ENCODE measurements at places on chromosomes 13 and 19.

DNA sequence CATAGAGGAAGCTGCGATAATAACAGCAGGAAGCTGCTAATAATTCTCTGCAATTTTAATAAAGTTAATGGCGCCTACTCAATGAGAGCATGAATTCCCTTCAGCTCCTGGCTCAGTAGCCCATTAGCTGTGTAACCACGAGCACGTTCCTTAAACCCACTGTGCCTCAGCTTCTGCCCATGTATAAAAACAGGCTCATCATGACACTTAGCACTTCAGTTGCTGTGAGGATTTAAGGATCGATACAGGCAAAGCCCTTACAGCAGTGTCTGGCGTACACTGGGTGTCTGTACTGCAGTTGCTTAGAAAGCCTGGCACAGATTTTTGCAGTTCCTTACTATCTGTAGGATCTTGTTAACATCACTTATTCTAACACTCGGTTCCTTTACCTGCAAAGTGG lies 673.4 kb upstream of the ARGLU1 start:
- no peak for DNase-seq

- DNase-seq = peak; percentile 58
Measured at GRCh38 chr19:49497047-49497788, 984 bp downstream of the RPS11 start.

DNA sequence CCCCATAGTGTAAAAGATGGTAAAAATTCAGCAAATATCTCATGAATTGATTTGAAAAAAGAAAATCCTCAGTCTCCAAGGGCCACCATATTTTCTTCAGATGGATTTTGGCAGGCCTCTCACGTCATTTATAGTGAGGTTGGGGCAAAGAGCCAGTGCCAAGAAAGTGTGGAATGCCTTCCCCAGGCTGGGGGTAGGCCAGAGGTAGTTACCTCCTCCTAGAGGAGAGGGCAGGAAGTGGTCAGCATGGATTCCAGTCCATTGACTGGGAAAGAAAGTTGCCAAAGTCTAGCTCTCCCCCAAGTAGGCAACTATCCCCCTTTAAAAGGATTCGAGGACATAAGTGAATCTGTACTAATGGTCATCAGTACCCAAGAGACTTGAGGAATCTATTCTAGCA lies 68.4 kb upstream of the KCTD4 start:
- no peak for DNase-seq

DNA sequence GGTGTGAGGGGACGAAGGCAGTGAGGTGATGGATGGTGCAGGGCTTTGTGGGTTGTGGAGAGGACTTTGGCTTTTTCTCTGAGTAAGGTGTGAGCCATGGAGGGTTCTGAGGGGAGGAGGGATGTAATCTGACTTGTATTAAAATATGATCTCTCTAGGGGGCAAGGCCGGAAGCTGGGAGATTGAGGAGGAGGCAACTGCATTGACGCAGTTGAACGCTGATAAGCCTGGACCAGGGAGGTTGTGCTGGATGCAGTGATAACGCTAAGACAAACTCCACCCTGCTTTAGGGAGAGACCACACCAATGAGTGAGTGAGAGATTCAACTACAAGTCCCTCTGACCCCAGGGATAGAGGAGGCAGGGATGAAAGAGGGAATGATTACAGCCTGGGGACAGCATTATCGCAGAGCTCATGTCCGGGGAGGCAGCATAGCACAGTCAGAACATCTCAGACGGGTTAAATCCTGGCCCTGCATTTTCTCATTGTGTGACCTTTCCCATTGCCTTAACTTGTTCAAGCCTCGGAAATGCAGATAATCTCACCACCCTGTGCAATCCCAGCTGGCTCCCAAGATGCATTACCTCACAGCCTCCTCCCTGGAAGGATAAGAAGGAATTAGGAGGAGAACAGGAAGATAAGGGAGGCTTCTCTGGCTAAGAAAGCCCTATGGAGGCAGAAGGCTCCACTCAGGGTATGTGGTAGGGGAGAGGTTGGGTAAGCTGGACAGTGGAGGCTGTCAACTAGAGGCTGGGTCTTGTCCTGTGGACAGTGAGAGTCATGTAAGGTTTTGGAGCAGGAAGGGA lies 124.2 kb downstream of the CACNA1A start:
- DNase-seq = no peak

- DNase-seq = no peak
Measured at GRCh38 chr13:94315188-94315587, 164.3 kb downstream of the DCT start.

GRCh38 chr13:111975539-111976473 lies 91.1 kb upstream of the SOX1 start:
- DNase-seq = no peak

DNA sequence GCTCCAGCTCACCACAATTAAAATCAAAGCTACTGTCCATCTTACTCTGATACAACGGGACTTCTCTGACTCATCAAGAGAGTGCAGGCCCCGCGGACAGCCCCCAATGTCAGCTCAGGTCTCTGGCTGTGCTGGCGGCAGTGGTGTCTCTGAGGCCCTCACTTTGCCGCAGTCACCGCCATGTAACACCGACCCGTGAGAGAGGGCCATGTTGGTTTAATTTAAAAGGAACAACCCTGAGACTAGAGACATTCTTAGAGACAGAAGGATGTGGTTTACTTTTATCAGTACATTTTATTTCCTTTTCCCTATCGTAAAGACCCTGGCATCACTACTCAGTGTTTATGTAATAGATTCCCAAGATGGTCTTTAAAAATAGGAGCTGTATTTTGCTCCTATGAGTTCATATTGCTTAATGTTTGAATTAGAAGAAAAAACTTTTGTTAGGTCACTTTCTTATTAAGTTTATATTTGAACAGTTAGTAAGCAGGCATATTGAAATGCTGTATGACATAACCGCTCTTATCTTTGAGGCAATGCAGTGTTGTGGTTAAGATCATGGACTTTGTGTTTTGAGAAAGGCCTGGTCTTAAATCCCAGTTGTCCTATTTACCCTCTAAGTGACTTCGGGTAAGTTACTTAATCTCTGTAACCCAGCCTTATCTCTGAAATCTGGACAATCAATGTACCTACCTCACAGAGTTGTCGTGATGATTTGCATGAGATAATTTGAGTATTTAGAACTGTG lies 23.4 kb downstream of the DGKH start:
- DNase-seq = no peak

DNA sequence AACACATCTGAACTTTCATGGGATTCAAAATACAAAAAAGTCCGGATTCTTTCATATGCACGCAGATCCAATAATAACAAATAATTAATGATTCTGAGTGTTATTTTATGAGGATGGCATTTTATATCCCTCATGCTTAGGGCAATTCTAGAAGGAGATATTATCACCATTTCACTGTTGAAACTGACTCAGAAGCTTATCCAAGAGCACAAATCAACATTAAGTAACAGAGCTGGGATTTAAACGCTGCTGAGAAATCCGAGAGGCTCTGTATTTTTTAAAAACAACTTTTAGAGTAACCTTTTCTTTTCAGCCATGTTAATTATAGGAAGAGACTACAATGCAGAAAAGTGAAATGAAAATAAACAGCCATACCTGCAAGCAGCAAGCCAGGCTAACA lies 30.3 kb downstream of the ATP7B start:
- DNase-seq = no peak

DNA sequence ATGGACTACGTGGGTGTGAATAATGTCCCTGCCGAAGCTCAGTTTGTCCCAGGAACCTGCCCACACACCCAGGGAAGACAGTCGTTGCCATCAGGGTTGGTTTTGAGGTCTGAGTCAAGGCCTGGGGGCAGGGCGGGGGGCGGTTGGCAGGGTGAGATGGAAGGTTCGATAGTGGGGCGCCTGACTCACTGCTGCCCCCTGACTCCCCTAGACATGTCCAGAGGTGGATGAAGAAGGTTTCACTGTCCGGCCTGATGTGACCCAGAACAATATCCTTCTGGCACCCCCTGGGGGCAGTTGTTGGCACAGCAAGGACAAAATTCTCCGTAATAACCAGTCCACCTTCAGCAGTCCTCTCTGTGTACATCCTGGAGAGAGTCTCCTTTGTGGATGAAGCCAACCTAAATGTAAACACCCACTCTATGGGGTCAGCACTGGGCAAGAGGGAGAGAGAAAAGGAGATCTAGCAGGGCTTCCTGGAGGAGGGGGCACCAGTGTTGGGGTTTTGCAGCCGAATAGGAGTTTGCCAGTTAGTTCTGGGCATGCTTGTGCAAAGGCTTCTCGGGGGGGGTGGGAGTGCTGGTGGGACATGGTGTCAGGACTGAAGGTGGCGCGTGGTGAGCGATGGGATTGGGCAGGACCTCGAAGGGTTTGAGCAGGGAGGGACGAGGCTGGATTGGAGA lies 19.6 kb upstream of the B3GNT3 start:
- DNase-seq = no peak

DNA sequence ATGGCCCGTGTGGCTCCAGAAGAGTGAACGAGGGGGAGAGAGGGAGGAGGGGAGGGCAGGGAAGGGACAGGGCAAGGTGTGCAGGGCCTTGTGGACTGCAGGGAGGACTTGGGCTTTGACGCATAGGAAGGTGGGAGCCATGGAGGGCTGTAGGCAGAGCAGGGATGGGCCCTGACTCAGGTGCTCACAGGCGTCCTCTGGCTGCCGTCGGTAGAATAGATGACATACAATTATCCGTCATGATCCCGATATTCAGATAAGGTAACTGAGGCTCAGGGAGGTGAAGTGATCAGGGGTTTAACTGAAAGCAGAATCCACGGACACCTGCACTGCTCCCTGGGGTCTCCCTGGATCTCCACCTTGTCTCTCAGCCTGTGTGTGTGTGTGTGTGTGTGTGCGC lies 3.4 kb downstream of the C3 start:
- DNase-seq = no peak

GRCh38 chr13:27006519-27007161 lies 165.0 kb downstream of the USP12 start:
- DNase-seq = no peak

- no peak for DNase-seq
Measured at GRCh38 chr13:106796280-106797047, 228.5 kb upstream of the ARGLU1 start.

DNA sequence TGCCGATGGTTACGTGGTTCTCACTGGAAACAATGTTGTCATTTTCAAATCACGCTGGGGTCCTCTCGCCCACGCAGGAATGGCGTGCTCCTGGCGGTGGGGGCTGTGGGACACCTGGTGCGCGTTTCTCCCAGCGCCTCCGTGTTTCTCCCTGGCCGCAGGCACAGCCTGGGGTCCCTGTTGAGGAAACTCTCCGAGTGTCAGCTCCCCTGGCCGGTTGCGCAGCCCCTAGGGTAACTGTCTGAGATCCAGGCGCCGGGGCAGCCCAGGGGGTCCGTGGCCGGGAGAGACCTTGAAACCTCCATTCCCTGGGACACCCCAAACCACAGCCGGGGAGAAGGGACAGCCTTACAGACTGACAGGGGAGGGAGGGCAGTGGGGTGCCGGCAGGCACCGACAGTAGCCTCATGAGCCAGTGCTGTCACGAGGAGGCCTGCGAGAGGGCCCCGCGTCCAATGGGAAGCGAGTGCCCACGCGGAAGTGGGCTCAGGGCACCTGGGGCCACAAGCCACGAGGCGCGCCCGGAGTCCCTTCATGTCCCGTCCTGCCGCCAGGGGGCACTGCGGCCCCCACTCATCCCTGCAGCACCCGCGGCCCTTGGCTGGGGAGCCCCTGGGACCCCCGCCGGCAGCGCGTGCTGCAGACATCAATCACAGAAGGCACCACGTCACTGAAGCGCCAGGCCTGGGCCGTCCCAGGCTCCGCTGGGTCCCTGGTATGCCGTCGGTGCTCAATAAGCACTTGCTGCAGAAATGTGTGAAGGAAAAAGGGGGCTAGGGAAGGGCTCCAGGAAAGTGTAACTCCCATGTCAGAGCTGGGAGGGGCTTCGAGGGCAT lies 9.5 kb downstream of the ADAMTSL5 start:
- DNase-seq = peak; percentile 67

DNA sequence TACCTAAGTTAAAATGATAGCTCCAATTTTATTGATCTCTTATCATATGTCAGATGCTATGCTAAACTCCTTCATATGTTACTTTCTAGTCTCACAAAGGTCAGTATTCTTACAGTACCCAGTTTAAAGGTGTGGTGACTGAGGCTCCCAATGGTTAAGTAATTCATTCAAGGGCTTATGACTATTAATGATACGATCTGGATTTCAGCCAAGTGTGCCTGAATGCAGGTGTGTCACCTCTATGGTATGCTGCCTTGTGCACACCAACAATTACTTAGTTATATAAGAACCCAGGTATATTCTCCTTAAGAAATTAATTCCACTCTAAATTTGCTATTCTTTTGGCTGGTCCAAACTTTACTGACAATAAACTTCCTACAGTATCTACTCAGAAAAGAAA lies 84.6 kb upstream of the TRPC4 start:
- DNase-seq = no peak

GRCh38 chr13:40318366-40318765 lies 348.1 kb downstream of the FOXO1 start:
- no peak for DNase-seq

DNA sequence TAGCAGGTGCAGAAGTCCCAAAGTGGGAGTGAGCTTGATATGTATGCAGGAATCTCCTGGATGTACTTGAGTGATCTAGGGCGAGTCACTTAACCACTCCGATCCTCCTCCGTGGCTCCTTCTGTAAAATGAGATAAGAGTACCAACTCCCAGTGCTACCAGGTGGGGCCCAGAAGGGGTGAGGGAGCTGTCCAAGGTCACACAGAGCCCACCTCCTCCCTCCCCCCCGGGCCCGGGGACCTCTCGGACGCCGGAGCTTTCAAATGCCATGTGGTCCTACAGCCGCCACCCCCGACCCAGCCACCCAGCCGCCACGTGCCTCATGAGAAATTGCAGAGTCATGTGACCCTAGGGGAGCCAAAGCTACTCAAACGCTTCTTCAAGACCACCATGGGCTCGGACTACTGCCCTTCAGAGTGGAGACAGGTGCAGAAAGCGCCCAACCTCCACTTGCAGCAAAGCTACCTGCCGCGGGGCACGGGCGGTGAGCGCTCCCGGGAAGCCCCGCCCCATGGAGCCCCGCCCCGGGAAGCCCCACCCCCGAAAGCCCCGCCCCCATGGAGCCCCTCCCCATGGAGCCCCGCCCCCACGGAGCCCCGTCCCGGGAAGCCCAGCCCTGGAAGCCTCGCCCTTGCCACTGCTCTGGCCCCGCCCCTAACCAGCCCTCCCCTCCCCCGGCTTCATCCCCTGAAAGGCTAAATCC lies 10.1 kb upstream of the ZNF358 start:
- no peak for DNase-seq

DNA sequence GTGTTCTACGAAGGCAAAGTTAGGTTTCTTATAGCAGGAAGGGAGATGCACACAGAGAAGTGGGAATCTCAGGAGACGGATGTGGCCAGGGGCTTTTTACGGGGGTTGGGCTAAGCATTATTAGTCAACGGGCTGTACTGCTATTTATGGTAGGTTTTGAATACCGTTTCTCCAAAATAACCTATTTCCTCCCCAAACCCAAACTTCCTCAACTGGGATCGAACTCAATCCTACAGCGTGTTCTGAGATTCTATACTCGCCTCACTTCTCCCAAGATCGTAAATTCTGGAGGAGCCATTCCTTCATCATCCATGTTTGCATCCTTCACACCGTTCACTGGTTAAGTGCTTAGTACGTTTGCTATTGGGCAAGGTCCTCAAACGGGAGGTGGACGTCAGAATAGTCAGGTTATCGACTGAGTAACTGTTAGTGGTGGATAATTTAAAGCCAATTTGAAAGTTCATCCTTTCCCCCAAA lies 1.2 kb upstream of the TRIM13 start:
- DNase-seq = no peak

- DNase-seq = no peak
Measured at GRCh38 chr13:33746867-33747266, 71.1 kb upstream of the RFC3 start.

Measured in GM12892 (cell line).